ENCODE measurements at places on chromosomes 3 and 15. TPM values are rescaled to one million over a fixed set of nuclear protein-coding genes. Genes with fewer than 3 reads are reported as not detected.
A peak's percentile ranks its signal among the peaks of the same experiment; 100 is the strongest.

- H3K36me3 ChIP-seq: no peaks in the 10 kb centered on the region
- H3K4me3 ChIP-seq: no peak overlapping the region
- H3K27ac ChIP-seq: no peak overlapping the region
- DNase-seq: peak; percentile 38
- H3K27me3 ChIP-seq: no peaks in the 10 kb centered on the region
Observed at GRCh38 chr15:83682476-83683088, 28.7 kb downstream of the ADAMTSL3 start.

DNA sequence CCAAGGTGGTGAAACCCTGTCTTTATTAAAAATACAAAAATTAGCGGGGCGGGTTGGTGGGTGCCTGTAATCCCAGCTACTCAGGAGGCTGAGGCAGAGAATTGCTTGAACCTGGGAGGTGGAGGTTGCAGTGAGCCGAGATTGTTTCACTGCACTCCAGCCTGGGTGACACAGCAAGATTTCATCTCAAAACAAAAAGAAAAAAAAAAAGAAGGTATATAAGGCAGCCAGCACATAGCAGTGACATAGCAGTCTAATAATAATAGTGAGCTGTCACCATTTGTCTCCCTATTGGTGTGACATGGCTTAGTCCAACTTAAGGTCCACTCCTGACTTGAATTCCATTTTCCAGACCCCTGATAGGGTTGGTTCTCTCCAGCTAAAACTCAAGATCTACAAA lies 8.8 kb upstream of the LACTB start:
- H3K4me3 ChIP-seq: no peak overlapping the region
- H3K36me3 ChIP-seq: no peaks in the 10 kb centered on the region
- H3K27ac ChIP-seq: no peak overlapping the region
- H3K4me1 ChIP-seq: peaks cover 5% of the 10 kb centered on the region
- no peak for DNase-seq
- no peaks in the 10 kb centered on the region for H3K27me3 ChIP-seq

- DNase-seq: no peak
- no peaks in the 10 kb centered on the region for H3K36me3 ChIP-seq
- no peaks in the 10 kb centered on the region for H3K27me3 ChIP-seq
- no peak overlapping the region for H3K4me3 ChIP-seq
Observed at GRCh38 chr3:99111235-99111634, 209.7 kb upstream of the DCBLD2 start.

DNA sequence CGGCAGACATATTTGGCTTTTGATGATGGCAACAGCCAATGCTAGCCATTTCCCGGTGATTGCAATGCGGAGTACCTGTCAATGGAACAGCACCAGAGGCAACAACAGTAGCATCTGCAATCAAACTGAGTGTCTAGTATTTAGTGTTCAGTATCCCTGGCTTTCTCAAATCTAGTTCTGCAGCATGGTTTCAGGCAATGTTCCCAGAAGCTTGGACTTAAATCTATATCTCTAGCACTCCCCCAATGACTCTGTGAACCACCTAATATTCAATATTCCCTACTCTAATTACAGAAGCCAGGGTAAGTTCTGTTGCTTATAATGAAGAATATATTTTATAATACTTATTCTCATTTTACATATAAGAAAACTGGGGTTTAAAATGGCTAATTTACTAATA lies 48.2 kb downstream of the TBL1XR1 start:
- DNase-seq: no peak
- H3K4me1 ChIP-seq: peaks cover 30% of the 10 kb centered on the region
- H3K27ac ChIP-seq: no peak overlapping the region
- no peaks in the 10 kb centered on the region for H3K36me3 ChIP-seq
- H3K27me3 ChIP-seq: no peaks in the 10 kb centered on the region

CCR1 gene
- polyA plus RNA-seq: 95.2 TPM

BOC gene
- polyA plus RNA-seq: 3.2 TPM

DNA sequence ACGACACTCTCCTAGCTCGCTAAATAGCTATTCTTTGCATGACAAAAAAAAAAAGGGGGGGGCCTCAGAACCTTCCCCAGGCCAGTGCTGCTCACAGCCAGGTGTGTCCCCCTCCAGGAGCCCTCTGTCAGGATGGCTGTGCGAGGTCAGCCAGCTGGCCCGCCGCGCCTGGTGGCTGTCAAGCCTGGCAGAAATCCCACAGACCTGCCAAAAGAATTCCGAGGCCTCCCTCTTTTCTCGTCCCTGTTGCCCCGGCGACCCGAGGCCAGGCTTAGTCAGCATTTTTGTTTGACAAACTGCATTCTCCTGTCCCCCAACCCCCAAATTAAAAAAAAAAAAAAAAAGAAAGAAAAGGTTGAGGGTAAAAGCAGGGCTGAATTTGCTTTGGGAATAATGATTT lies 61.9 kb downstream of the TM4SF4 start:
- H3K4me3 ChIP-seq: no peak overlapping the region
- no peaks in the 10 kb centered on the region for H3K27me3 ChIP-seq
- DNase-seq: peak; percentile 86
- H3K4me1 ChIP-seq: peaks cover 14% of the 10 kb centered on the region

DNA sequence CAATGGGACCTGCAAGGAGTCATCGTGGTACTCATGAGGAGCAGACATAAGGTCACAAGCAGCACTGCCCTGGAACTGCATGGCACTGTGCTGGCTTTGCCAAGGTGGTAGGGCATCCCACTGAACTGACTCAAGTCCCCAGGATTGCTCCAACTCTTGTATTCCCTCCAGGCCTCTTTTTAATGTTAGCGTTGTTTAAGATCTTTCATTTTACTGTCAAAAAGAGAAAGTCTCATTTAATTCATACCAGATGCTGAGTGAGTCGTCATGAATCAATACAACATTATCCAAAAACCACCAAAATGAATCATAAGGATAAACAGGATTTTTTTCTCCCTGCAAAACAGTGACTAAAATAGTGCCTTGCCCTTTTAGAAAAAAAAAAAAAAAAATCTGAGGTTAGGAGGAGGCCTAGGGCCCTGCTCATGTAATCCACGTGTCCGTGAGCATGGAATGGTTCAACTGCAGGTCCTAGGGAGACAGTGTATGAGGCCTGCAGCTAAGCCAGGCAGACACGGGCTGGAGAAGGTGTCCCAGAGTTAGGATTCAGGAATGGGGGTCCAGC lies 36.7 kb upstream of the BLM start:
- no peaks in the 10 kb centered on the region for H3K36me3 ChIP-seq
- no peak overlapping the region for H3K27ac ChIP-seq
- no peaks in the 10 kb centered on the region for H3K4me1 ChIP-seq
- DNase-seq: no peak

DNA sequence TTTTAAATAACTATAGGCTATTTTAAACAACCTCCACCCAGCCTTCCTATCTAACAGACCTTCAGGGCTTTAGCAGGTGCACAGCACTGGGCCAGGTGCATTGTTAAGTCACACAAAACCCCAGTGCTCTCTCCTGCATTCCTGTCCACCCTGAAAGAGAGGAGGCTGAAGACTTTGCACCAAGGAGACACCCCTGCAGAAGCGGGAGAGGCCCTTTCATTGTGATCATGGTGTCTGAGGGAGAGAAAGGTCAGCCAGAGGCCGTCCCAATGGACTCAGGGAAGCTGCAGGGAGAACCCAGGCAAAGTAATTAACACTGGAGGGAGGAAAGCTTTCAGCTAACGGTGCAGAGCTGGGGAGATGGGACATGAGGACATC lies 5.2 kb downstream of the LRIG1 start:
- H3K27me3 ChIP-seq: peaks cover 2% of the 10 kb centered on the region
- H3K36me3 ChIP-seq: no peaks in the 10 kb centered on the region
- H3K4me3 ChIP-seq: no peak overlapping the region

NGRN gene
- 57.3 TPM for polyA plus RNA-seq

MRPL3 gene
- polyA plus RNA-seq: 80.4 TPM

DNA sequence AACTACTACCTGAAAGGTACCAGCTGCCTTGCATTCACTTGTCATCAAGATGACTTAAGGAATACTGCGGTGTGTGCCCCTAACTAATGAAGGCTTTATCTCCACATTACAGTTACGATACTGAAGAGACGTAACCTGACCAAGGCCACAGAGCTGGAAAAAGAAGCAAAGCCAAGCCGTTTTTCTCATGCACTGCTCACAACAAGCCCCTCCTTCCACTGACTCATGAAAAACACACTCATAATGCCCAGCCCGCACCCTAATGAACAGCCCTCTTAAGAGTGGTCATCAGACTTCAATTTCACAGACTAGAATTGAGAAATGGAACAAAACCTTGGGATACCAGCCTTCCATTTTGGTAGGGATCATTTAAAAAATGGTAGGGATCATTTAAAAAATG lies 11.6 kb downstream of the PSMD6 start:
- no peak overlapping the region for H3K4me3 ChIP-seq
- H3K36me3 ChIP-seq: peaks cover 24% of the 10 kb centered on the region
- no peaks in the 10 kb centered on the region for H3K27me3 ChIP-seq
- DNase-seq: no peak

GRCh38 chr15:39585389-39585841 lies 4.5 kb downstream of the THBS1 start:
- no peak for DNase-seq
- H3K27ac ChIP-seq: no peak overlapping the region
- H3K27me3 ChIP-seq: no peaks in the 10 kb centered on the region

All from lung (tissue), 17 donors.